GM19239 (cell line): ENCODE measurements at places on chromosomes 6 and 20.

DNA sequence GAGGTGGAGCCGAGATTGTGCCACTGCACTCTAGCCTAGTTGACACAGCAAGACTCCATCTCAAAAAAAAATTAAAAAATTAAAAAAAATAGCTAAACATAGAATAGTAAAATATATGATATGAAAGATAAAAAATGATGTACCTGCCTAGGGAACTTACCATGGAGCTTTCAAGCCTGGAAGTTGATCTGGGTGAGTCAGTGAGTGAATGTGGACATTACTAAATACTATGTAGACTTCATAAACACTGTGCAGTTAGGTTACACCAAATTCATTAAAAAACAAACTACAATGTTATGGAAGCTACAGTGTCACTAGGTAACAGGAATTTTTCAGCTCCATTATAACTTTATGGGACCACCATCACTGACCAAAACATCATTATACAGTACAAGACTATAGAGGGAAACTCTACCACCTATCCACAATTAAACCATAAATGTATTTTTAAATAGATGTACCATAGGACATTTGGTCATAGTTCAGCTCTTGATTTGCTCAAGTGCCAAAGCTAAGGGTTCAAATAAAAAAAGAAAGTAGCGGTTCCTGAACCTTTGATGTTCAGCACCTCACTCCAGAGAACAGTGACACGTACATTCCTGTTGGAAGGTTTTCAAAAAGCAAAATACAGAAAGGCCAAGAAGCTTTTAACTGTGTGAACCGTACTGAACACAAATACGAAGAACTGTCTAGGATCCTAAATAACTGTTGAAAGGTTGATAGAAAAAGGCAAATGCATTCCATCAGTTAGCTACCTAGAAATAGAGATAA lies 52.4 kb upstream of the SPDEF start:
- DNase-seq: no peak

DNA sequence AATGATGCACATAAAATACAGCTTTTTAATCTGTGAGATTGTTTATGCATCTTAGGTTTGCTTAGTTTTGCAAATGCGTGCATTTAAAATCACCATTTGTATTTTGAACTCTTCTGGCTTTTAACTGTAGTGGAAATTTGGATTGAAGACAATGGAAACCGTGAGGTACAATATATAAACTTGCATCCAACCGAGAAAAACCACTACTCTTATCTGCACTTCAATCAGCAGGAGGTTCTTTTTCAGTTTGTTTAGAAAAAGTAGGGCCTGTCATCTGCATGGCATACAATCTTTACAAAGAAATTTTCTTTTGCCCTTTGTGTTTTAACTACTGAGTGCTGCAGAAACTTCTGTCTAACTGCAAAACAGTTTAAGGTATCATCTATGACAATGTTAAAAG lies 132.8 kb downstream of the LAMA2 start:
- no peak for DNase-seq

- DNase-seq: no peak
These were observed 62.2 kb downstream of the RFPL4B start for GRCh38 chr6:112409311-112409710.

GRCh38 chr6:106223300-106223930 lies 102.1 kb downstream of the ATG5 start:
- DNase-seq: peak; percentile 9
